NCI-H187 (cell line): ENCODE measurements at places on chromosomes 12 and 14.
A peak's percentile ranks its signal among the peaks of the same experiment; 100 is the strongest.

- no peak for DNase-seq
These were observed 198.9 kb upstream of the SLC16A7 start for GRCh38 chr12:59396919-59397318.

DNA sequence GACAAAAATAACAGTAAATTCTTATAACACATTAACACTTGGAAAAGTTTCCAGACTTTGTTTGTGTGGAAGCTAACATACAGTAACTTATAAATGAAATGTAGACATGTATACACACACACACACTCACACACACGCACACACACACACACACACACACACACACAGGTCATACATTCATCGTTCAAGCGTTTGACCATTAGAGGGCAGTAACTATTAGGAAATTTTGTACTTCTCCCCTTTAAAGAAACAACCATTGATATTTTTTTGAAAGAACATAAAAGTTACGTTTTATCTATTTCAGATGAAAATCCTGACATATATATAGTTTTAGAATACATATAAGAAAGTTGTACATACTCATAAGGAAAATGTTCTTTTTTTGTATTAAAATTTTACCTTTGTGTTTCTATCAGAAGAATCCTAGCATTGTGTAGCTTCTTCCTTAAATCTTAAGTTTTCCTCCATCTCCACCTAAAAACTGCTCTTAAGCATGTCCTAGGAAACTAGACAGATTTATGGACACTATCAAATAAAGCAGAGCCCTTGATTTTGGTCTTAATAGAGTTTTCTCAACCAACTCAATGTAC lies 29.0 kb downstream of the PTPRQ start:
- DNase-seq: peak; percentile 29

- DNase-seq: no peak
These were observed 83.0 kb downstream of the ACTN1 start for GRCh38 chr14:68896132-68896531.

DNA sequence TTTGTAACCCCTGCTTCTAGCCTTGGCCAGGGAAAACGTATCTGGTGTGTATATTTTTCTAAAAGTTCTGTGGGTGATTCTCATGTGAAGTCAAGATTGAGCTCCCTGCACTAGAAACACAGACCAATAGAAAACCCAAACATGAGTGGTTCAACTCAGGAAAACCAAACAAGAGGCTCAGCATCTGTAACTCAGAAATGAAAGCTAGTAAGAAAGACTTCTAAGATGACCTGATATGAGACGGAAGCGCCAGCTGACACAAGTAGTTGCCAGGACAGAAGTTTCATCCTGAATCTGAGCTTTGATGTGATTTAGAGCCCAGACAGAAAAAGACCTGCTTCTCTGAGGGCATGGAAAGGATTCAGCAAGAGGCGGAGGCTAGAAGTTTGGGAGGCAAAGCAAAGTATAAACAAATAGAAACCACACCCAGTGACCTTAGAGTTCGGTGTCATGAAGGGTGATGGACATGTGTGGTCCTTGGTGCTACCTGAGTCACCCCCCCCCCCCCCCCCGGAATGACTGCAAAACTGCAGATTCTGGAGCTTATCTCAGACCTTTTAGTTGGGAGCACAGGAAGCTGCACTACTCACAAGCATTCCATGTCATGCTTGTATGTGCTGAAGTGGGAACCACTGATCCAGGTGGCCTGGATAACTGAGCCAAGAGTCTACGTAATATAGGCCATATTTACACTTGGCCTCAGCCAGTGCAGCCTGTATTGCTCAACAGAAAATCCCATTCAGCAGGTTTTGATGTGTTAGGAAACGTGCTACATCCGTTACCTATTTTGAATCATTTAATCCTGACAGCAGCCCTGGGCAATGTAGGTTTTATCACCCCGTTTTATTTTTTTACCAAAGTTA lies 191.3 kb downstream of the ANO6 start:
- DNase-seq: no peak

DNA sequence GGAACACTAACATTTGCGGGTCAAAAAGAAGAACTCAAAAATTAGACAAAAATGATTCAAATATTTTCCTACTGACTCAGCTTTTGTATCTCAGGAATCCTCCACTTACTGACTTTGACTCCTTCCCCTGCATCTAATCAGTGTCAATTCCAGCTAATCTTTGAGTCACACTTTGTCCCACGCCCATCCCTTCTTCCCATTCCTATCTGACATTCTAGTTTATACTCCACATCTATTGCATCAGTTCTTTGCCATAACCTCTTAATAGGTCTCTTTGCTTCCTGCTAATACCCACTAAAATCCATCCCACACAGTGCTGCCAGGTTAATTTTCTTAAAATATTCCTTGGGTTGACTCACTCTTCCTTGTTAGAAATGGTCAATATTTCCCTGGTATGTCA lies 19.1 kb downstream of the BBS10 start:
- DNase-seq: no peak

DNA sequence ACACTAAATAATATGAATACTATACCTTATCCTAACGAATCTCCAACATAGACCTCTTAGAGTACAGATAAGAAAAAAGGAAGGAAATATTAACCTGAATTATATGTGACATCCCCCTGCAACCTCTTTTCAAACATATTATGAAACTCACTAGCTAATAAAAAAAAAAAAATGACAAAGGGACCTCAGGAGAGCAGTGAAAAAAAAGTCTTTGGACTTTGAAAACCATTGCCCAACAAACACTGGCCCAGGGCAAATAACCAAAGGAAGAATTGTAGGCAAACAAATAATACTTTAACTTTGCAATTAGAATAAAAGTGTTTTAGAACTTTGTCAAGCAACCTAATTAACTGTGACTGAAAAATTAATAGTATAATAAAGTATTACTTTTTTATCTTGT lies 7.7 kb downstream of the SOX5 start:
- no peak for DNase-seq

DNA sequence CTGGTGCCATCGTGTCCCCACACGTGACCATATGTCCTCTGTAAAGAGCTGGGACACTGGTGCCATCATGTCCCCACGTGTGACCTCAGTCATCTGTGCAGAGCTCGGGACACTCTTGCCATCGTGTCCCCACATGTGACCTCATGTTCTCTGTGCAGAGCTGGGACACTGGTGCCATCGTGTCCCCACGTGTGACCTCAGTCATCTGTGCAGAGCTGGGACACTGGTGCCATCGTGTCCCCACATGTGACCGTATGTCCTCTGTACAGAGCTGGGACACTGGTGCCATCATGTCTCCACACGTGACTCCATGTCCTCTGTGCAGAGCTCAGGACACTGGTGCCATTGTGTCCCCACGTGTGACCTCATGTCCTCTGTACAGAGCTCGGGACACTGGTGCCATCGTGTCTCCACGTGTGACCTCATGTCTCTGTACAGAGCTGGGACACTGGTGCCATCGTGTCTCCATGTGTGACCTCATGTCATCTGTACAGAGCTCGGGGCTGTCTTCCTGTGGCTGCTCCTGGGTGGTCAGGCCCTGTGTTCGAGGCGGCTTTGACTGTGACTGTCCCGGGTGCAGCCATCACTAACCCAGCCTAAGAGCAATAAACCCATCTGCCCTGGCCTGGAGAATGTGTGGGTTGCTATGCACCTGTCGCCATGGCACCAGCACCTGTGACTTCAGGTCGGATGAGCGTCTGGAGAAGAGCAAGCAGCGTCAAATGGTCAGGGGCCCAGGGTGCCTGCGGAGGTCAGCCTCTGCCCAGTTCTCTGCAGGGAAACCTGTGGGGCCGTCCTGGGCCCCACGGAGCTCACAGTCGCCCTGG lies 334.4 kb downstream of the ADGRD1 start:
- no peak for DNase-seq

DNA sequence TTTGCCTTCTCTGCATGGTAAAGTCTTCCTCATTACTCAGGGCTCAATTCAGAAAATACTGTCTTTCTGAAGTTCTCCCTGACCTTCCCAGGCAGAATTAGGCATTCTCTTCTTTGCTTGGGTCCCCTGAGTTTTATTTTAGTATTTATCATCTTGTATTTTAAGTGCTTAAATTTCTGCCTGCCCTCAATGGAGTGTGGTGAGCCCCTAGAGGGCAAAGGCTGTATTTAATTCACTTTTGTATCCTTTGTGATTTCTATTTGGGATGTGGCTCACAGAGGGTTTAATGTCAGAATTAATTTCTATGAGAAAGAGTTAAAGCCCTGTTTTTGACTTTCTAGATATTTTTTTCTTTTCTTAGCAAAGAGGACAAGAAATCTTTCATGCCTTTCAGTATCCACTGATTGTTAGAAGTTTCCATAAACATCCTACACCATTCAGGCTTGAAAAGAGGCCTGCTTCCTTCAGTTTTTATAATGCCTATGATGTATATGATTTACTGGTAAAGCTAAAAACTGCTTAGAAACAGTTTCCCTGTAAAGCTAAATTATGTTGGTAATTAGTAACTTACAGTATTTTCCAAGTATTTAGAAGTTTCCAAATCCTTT lies 55.6 kb upstream of the PTPRB start:
- DNase-seq: no peak

DNA sequence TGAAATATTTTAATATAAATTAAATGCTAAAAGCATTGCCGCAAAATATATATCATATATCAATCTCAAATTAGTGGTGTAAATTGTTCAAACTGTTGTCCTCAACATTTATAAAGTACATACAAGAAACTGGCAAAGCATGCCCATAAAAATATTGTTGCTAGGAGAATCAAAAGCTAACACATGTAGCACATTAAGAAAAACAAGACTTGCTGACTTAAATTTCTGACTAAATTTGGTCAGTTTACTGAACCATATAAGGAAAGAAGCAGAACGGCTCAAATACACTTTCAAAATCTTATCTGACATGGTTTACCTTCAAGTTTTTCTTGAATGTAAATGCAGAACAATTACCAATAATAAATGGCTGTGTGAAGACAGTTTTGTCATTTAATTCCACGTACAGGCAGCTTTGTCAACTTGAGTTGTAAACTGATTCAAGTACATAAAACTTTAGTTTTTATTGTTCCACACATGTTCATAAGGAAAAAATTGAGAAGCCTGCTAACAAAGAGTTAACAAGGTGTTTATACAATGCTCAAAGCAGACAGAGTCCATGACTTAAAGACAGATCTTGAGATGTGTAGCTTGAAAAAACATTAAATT lies 50.4 kb downstream of the PPP1R12A start:
- DNase-seq: no peak

- DNase-seq: no peak
These were observed 54.0 kb downstream of the MIPOL1 start for GRCh38 chr14:37251775-37252174.

DNA sequence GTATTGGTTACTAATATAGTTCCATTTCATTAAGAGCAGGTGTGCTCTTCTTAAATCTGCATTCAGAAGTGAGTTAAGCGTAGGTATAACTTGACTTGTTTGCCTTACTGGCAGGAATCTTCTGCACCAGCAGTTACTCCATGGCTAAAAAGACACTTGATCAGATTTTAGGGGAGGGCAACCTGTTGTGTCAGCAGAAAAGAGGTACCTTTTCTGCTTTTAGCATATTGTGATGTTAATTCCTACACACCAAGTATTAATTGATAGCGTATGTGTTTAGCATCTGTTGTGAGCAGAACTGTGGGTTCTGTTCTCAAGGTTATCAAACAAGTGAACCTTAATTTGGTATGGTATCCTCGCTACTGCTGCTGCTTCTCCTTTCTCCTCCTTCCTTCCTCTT lies 38.3 kb downstream of the TTLL5 start:
- no peak for DNase-seq

DNA sequence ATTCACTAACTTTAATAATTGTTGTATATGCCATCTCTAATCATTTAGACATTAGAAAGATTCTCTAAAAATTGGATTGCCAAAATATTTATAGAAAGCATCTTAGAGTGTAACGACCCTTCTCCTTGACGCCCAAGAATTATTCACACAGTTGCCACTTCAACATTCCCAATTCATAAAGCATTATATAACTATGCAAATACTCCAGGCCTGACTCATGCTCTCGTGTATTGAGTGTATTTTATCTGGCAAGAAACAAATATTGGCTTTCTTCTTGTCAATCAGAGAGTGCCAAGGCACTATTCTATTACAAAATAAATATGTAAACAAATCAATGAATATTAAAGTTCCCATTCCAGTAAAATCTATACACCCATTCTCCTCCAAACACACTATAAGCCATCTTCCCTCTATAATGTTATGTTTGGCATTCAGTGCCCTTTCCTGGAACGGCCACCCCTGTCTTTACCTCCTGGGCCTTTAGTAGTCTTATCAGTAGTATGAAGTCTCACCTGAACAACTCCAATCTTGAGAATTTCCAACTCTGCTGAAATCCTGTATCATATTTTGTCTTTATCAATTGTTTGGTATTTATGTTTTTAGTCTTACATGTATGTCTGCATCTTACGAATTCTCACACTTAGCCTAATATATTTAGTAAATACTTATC lies 182.6 kb downstream of the PIK3C2G start:
- DNase-seq: no peak

- DNase-seq: no peak
These were observed 71.8 kb upstream of the BCAT1 start for GRCh38 chr12:25020621-25021243.

DNA sequence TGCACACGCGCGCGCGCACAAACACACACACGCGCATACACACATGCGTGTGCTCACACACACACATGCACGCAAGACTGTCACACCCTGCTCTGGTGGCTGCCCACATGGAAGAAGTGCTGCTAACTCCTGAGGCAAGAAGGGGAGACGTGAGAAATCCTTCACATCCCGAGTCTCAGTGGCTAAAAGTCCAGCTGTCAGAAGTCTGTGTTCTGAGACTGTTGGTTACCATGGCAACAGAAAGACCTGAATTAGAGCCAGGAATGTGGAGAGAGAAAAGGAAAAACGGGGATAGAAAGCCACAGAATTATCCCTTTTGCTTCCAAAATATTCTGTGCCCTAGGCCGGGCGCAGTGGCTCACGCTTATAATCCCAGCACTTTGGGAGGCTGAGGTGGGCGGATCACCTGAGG lies 71.2 kb downstream of the PPFIBP1 start:
- no peak for DNase-seq

GRCh38 chr14:103155010-103155409 lies 31.7 kb downstream of the TNFAIP2 start:
- no peak for DNase-seq

- DNase-seq: no peak
These were observed 1.0 kb upstream of the GPX2 start for GRCh38 chr14:64943556-64943955.

- no peak for DNase-seq
These were observed 296.1 kb downstream of the RERGL start for GRCh38 chr12:17793854-17794253.
